Activated naive CD8-positive, alpha-beta T cell treated with anti-CD3 and anti-CD28 coated beads for 36 hours (primary cell): ENCODE measurements at places on chromosomes 7 and 10. TPM values are rescaled to one million over a fixed set of nuclear protein-coding genes. Genes with fewer than 3 reads are reported as not detected.

DNA sequence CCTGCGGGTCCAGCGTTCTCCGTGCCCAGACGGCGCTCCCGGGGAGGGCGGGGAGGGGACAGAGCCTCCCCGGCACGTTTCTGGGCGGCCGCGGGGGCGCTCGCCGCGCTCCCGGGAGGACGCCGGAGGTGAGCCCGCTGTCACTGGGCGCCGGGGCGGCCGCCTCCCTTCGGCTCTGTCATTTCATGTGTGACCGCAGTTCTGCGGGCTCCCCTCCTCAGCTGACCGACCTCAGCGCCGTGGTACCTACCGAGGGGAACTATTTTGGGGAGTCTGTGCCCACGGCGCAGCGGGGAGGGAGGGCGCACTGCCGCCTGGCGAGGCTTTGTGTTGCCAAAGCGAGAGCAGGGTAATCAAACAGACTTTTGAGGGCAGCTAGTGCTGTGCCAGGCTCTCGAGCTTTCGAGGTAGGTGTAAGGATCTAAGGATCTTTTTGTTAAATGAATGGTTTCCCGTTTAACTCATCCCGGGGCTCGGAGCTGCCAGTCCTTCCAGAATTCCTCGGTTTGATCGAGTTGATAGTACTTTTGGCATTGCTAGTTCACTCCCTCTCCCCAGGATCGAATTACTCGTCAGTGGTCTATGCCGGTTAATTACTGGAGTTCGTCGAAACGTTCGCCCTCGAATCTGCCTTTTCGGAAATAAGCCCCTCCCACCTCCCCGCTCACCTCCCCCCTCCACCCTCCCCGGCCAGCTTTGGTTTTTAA lies 1.9 kb downstream of the ARID5B start:
- peaks cover 29% of the 10 kb centered on the region for H3K36me3 ChIP-seq
- H3K4me3 ChIP-seq = peak overlapping the region; percentile 95
- H3K27me3 ChIP-seq = no peaks in the 10 kb centered on the region
- H3K4me1 ChIP-seq = peaks cover 29% of the 10 kb centered on the region
- DNase-seq = peak; percentile 80

- no peak for DNase-seq
- H3K36me3 ChIP-seq = no peaks in the 10 kb centered on the region
- no peaks in the 10 kb centered on the region for H3K4me1 ChIP-seq
- H3K27me3 ChIP-seq = no peaks in the 10 kb centered on the region
- no peak overlapping the region for H3K27ac ChIP-seq
Measured at GRCh38 chr10:126731610-126731990, 61.1 kb upstream of the C10orf90 start.

DNA sequence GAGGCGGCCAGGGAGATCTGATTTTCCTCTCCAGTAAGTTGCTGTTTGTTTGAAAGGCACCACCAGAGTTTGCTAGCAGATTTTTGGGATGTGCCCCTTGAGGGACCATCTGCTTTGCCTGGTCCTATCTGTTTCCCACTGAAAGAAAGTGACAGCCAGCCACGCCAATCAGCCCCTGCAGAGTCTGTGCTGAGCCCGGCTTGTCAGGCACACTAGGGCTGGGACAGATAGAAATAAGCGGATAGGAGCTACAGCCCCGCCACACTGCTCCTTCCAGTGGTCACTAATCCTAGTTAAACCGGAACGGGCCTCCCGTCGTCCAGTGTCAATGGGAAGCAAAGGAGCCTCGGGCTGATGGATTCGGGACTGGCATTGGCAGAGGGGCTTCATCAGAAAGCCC lies 161.9 kb upstream of the PRR15 start:
- peaks cover 3% of the 10 kb centered on the region for H3K27me3 ChIP-seq
- no peak overlapping the region for H3K4me3 ChIP-seq
- no peak overlapping the region for H3K27ac ChIP-seq
- DNase-seq = no peak
- peaks cover 3% of the 10 kb centered on the region for H3K4me1 ChIP-seq

DNA sequence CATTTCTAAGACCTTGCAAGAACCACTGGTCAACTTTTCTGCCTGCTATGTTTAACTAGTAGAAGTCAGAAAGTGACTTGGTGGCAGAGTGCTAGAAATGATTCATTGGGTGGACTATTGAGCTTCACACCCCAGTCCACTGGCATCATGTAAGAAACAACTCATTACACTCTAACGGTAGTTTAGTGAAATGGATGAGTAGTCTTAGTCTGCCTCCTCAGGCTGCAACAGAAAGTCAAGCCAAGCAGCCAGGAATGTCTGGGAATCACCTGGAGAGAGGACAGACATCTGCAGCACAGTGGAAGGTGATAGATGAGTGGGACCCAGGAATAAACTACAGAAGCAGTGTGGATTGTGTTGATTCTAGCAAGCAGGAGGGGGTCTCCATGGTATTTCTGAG lies 125.4 kb downstream of the AUTS2 start:
- peaks cover 11% of the 10 kb centered on the region for H3K27me3 ChIP-seq
- no peak overlapping the region for H3K4me3 ChIP-seq
- no peak for DNase-seq
- H3K36me3 ChIP-seq = no peaks in the 10 kb centered on the region
- H3K27ac ChIP-seq = no peak overlapping the region
- no peaks in the 10 kb centered on the region for H3K4me1 ChIP-seq

Gene SBDS
- total RNA-seq = 87.1 TPM
